Camera-type eye (tissue), 1 donor: ENCODE measurements at places on chromosomes 11 and 22. TPM values are rescaled to one million over a fixed set of nuclear protein-coding genes. Genes with fewer than 3 reads are reported as not detected.

HTR3B gene
- not detected for total RNA-seq

SLC37A2 gene
- 2.5 TPM for total RNA-seq

WBP2NL gene
- total RNA-seq = 8.6 TPM

OR8J1 gene
- not detected for total RNA-seq

UBQLNL gene
- total RNA-seq = 1.2 TPM

ANO1 gene
- 10.4 TPM for total RNA-seq

PKNOX2 gene
- 9.7 TPM for total RNA-seq

TSPAN32 gene
- 3.3 TPM for total RNA-seq

DEPDC7 gene
- total RNA-seq = 4.1 TPM

NUCB2 gene
- total RNA-seq = 102 TPM

KDM4D gene
- total RNA-seq = 2.3 TPM

RAB6A gene
- 160 TPM for total RNA-seq

MOGAT2 gene
- not detected for total RNA-seq

RAPSN gene
- total RNA-seq = 8.1 TPM

ELFN2 gene
- total RNA-seq = 7.0 TPM
